ENCODE measurements at places on chromosomes 7 and 10. TPM values are rescaled to one million over a fixed set of nuclear protein-coding genes. Genes with fewer than 3 reads are reported as not detected.

RET gene
- total RNA-seq: 0.28 TPM

NAT16 gene
- not detected for total RNA-seq

AGAP9 gene
- total RNA-seq: 2.9 TPM

FAM221A gene
- total RNA-seq: 1.7 TPM

SPDYE2B gene
- total RNA-seq: not detected

ERVW-1 gene
- not detected for total RNA-seq

FGFBP3 gene
- 0.28 TPM for total RNA-seq

SEC24C gene
- 54.3 TPM for total RNA-seq

WNT8B gene
- total RNA-seq: not detected

TRIM56 gene
- 22.3 TPM for total RNA-seq

MYO3A gene
- total RNA-seq: not detected

CTAGE15 gene
- total RNA-seq: 0.14 TPM

CFAP70 gene
- total RNA-seq: 0.92 TPM

VIM gene
- 4,185 TPM for total RNA-seq

DNA2 gene
- total RNA-seq: 4.3 TPM

AUTS2 gene
- 2.3 TPM for total RNA-seq

HMX2 gene
- not detected for total RNA-seq

TRAPPC14 gene
- total RNA-seq: 10.4 TPM

SEC23IP gene
- 42.5 TPM for total RNA-seq

SKIDA1 gene
- 0.28 TPM for total RNA-seq

CPA2 gene
- not detected for total RNA-seq

FKBP6 gene
- total RNA-seq: not detected

FAM25C gene
- not detected for total RNA-seq
